Activated CD4-positive, alpha-beta T cell treated with anti-CD3 and anti-CD28 coated beads for 4 hours (primary cell): ENCODE measurements at places on chromosomes 12 and 14.

GRCh38 chr12:24109381-24110039 is 160.0 kb upstream of the SOX5 start:
- DNase-seq, result no peak

GRCh38 chr12:94725375-94726168 is 75.2 kb upstream of the TMCC3 start:
- DNase-seq, result no peak

DNA sequence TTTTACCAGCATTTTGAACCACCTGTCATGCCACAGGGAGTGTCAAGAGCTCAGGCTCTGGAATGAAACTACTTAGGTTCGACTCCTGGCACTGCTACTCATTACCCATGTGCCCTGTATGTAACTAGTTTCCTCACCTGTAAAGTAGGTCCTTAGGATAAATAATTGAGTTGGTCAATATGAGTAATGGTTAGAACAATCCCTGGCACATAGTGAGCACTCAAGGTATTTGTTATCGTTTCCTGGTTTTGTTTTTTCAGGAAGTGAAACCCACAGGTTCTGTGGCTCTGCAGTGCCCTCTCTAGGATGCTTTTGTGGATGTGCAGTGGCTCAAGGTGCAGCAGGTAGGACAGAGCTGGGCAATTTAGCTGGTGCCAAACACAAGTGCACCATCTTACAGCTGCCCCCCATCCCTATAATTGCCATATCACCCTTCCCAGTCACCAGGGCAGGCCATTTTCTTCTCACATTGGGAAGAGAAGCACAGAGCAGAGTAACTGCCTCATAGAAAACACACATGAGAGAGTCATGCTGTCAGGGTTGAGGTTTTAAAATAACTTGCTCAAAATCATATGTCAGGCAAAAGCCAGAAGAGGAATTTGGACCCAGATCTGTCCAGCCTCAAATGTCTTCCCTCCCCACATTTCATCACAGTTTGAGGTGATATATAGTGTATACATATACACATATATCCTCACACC is 297.5 kb downstream of the RPAP3 start:
- DNase-seq, result peak; percentile 45

GRCh38 chr12:118371321-118372282 is 1.1 kb downstream of the TAOK3 start:
- DNase-seq, result no peak

GRCh38 chr14:96203635-96204034 is 1.0 kb upstream of the BDKRB2 start:
- DNase-seq, result no peak

DNA sequence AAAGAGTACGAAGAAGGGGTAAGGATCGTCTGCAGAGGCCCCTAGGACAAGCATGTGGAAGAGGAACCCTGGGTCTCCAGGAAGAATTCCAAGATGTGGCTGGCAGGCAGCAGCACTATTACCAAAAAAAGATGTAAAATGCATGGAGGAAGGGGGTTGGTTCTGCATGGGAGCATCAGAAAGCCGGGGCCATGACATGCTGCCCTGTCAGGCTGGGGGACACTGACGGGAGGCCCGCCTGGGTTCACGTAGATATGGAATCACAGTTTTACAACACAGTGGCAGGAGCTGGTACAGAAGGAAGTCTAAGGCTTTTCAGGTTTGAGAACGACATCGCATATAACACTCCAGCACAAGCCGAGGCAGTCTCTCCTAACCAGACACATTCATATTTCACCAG is 150.0 kb upstream of the GSC start:
- DNase-seq, result no peak

DNA sequence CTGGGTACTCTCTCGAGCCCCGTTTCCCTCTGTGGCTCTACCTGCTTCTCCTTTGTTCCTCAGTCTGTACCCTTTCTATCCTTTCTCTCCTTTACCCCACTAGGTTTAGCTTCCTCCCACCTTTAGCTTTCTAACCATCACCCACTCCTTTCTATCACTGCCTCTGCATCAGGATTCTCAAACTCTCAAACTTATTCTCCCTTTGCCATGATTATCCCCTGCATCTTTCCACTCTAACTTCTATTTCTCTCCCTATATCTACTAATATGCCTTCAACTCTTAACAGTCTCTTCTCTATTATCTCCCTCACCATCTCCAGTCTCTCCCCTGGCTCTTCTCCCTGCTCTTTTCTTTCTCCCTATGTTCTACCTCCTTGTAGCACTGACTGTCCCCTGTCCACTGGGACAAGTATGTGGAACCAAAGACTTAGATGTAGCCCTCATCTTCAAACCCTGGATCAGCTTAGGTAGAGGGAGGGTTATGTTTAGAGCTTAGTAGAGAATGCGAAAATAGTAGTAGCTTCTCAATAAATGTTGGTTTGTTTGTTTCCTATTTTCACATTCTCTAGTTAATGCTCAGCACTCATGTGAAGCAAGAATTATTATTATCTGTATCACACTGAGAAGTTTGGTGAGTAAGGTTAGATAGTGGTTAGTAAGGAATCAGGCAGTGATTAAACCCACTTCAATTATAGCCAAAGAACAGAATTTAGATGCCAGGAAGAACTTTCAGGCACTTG is 3.4 kb downstream of the GDF11 start:
- no peak for DNase-seq

GRCh38 chr14:75370416-75371205 is 57.2 kb upstream of the JDP2 start:
- no peak for DNase-seq

- DNase-seq, result peak; percentile 18
Observed at GRCh38 chr12:54300732-54301427, at the start of gene NFE2. TSS of gene NFE2 (minus strand) at chr12:54301015. CDS start at chr12:54295248, 5,767 bp downstream.

DNA sequence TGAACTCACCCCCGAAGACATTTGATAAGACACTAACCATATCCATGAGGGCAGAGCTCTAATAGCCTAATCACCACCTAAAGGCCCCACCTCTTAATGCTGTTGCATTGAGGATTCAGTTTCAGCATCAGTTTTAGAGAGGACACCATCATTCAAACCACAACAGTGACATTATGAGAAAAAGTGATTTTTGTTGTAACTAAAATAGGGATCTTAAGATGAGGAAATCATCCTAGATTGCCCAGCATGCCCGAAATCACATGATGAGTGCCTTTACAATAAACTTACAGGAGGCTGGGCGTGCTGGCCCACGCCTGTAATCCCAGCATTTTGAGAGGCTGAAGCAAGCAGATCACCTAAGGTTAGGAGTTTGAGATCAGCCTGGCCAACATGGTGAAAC is 9.7 kb upstream of the GLT1D1 start:
- DNase-seq, result no peak

DNA sequence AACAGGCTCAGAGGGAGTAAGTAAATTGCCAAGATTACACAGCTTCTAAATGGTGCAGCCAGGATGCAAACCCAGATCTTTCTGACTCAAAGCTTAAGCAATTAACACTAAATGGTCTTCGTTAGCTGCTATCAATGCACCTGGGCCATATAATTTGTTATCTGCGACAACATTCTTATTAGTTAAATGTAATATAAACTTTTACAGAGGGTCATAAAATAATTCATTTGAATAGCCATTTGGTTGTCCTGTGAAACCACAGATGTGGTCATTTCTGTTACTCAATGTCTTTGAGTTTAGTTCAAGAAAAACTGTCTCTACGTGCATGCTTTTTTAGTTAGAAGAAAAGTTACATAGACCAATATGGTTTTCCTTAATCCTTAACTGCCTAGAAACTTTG is 22.1 kb upstream of the NAP1L1 start:
- DNase-seq, result no peak

DNA sequence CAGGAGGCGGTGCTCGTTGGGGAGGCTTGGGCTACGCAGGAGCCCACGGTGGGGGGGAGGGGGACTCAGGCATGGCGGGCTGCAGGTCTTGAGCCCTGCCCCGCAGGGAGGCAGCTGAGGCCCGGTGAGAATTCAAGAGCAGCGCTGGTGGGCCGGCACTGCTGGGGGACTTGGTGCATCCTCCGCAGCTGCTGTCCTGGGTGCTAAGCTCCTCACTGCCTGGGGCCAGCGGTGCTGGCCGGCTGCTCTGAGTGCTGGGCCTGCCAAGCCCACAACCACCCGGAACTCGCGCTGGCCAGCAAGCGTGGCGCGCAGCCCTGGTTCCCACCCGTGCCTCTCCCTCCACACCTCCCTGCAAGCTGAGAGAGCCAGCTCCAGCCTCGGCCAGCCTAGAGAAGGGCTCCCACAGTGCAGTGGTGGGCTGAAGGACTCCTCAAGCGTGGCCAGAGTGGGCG is 3.2 kb downstream of the METTL25 start:
- DNase-seq, result no peak

- DNase-seq, result peak; percentile 38
Observed at GRCh38 chr12:94941440-94941862, 62.0 kb downstream of the NDUFA12 start.
